ENCODE measurements at places on chromosomes 3 and 15.
A peak's percentile ranks its signal among the peaks of the same experiment; 100 is the strongest.

DNA sequence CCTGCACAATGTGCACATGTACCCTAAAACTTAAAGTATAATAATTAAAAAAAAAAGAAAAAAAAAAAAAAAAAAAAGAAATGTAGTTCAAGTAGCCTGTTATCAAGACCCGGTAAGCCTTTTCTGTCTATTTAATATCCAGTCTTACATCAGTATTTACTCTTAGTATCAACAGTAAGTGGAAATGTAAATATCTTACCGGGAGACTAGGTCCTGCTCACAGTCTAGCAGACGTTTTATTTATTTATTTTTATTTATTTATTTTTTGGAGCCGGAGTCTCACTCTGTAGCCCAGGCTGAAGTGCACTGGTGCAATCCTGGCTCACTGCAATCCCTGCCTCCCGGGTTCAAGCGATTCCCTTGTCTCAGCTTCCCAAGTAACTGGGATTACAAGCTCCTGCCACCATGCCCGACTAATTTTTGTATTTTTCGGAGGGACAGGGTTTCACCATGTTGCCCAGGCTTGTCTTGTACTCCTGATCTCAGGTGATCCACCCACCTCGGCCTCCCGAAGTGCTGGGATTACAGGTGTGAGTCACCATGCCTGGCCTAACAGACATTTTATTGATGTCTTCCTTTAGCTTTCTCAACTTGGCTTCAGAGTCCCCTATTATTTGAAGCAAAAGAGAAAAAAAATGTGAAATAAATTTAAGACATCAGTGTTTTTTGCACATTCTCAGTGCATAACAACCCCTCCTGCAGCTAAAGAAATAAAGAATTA is 19.9 kb downstream of the C2CD4B start:
- no peak for DNase-seq

DNA sequence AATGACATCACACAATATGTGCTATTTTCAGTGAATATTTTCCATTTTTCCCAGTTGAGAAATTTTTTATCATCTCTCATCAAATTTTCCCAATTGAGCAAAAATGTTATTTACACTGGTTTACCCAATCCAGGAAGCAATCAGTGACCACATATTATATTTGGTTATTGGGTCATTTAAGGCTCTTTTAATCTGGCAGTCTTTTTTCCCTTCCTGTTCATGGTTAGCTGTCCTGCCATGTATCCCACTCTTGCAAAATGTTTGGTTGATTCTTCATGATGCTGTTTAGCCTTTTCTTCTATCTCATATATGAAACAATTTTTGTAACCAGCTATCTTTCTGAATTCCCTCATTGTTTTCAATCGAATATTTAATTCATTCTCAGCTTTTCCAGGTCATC is 626.0 kb downstream of the RBMS3 start:
- no peak for DNase-seq

DNA sequence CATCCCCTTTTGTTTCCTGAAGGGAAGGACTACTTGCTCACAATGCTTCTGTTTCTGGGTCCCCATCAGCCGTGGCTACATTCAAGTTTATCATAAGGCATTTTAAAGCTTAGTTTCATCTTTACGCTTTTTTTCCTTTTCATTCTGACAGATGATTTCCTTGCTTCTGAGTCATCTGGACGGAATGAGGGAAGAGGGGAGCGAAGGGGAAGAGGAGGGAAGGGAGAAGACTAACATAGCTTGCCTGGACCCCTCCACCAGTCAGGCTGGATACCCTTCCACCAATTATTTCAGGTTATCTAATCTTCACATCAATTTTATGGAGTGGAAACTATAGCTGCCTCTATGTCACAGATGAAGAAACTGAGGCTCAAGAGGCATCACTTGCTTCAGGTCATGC is 27.6 kb downstream of the FAM3D start:
- no peak for DNase-seq

GRCh38 chr3:133535971-133536881 is 37.3 kb upstream of the CDV3 start:
- no peak for DNase-seq

DNA sequence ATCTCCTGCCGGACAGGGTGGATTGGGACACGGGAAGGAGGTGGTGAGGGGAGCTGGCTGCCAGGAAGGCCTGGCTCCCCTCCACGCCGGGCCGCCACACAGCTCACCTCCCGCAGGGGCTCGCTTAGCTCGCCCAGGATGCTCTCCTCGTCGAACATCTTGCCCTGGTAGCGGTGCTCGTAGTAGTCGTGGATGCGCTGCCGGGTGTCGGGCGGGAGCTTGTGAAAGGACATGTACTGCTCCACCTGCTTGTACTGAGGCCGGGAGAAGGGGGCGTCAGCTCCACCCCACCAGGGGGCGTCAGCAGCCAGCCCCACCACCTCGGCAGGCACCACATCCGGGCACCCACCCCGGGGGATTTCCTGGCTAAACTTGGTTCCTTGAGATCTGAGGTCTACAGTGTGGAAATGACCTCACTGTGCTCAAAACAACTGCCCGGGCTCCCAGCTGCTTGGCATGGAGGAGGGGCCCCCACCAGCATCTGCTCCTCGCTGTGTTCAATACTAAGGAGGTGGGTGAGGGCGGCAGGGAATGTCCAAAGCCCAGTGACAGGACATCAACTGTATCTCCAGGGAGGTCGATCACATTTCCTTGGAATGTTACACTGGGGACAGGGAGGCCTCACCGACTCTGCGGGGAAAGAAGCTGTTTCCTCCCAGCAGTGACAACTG is 43.4 kb downstream of the HCN4 start:
- no peak for DNase-seq

DNA sequence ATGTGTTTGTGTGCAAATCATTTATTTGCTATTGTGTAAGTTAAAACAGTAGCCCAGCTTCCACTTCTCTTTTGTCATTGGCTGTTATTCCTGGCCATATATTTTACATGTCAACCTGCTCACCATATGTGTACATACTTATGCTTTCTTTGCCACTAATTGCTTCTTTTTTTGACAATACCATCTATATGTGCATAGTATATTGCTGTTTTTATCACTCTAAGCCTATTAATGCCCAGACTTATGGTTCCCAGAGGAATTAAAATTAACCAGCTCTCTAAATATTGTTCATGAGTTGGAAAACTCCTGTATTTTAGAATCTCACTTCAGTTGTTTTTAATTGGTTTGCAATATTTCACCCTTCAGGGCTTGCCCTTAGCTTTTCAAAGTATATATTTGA is 428.9 kb downstream of the MECOM start:
- DNase-seq = no peak

DNA sequence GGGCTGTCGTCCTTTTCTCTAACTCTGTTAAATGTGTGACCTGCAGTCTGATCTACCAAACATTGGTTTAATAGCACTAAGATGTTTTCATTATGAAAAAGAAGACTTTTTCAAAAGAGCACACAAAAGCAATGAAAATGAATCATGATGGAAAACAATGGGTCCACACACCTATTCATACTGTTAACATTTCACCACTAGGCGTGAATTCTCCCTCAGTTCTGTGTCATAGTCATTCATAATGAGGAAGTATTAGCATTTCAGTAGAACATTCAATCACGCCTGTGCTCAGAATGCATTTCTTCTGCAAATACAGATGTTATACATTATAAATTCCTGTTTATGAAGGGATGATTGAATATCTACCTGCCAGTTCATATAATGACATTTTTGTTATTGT is 35.9 kb downstream of the EIF4E3 start:
- DNase-seq = no peak

- DNase-seq = no peak
These were observed 24.4 kb upstream of the ABHD10 start for GRCh38 chr3:111954228-111954990.

GRCh38 chr3:10248984-10249748 is 907 bp downstream of the TATDN2 start:
- no peak for DNase-seq

DNA sequence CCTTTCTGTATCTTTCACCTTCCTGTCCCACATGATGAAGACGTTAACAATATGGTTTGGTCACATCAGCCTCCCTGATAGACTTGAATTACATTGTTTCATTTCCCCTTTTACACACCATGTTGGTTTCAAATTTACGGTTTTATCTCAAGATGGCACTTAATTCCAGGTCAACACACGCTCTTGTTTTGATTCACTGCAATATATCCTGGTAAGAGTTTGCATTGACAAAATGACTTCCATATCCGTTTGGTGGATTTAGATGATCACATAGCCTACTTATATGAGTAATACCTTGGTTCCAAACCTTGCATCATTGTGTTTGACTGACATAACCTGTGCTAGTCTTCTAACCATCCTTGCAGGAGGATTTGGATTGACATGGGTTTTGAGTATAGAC is 499.4 kb downstream of the ROBO1 start:
- DNase-seq = no peak

DNA sequence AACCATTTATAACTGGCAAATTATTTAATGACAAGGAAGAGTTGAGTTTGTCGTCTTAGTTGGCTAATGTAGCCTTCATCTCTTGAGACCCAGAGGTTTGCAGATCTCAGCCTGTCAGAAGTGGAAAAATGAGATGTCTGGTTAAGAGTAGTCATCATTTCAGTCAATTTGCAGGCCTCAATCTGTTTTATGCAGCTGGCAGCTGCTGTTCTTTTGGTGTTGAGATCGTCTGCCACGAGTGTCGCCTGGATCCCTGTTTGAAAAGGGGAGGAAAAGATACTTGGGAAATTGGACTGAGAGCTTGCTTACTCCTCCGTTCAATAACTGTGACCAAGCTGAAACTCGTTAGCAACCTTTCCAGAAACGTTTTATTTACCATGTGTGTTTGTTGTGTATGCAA is 2.3 kb downstream of the PHLDB2 start:
- DNase-seq = no peak

DNA sequence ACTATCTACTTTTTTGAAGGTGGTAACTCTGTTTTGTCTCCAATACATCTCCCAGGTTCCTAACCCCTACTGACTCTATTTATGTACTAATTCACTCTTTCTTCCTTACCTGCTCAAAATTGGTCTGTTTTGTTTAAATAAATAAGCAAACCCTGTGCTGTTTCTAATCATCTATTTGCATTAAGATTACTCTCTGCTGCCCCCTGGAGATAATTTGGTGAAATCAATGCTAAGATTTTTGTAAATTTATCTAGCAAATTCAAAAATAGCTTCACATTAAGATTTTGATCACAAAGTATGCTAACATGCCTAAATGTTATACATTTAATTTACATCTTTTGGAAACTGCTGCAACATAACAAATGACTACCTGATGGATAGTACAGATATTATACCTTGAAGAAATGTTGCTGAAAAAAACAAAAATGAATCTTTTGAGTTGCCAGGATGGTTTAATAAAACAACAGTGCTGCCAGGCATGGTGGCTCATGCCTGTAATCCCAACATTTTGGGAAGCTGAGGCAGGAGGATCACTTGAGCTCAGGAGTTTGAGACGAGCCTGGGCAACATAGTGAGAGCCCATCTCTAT is 4.4 kb upstream of the CD200R1 start:
- DNase-seq = peak; percentile 31
